ENCODE measurements at places on chromosomes 11 and 22.

DNA sequence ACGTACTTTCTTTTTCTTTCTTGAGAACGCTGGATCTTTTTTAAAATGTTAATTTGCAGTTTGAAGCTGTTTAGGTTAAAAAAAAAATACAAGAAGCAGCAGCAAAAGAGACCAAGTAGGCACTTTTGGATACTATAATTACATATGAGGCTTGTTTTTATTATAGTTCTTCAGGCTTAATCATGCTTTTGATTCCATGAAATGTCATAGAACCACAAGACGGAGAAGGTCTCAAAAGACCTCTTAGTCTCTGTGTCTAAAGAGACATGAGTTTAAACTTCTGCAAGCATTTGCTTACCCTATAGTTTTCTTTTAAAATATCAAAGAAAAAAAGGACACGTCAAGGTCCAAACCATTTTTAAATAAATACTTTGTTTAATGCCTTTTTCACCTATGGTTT is 18.8 kb upstream of the MMP20 start:
- no peak for DNase-seq

GRCh38 chr11:61830237-61831105 is 2.4 kb downstream of the FADS2 start:
- no peak for DNase-seq

- DNase-seq: no peak
These were observed 1.3 kb downstream of the FAR1 start for GRCh38 chr11:13669544-13670488.

DNA sequence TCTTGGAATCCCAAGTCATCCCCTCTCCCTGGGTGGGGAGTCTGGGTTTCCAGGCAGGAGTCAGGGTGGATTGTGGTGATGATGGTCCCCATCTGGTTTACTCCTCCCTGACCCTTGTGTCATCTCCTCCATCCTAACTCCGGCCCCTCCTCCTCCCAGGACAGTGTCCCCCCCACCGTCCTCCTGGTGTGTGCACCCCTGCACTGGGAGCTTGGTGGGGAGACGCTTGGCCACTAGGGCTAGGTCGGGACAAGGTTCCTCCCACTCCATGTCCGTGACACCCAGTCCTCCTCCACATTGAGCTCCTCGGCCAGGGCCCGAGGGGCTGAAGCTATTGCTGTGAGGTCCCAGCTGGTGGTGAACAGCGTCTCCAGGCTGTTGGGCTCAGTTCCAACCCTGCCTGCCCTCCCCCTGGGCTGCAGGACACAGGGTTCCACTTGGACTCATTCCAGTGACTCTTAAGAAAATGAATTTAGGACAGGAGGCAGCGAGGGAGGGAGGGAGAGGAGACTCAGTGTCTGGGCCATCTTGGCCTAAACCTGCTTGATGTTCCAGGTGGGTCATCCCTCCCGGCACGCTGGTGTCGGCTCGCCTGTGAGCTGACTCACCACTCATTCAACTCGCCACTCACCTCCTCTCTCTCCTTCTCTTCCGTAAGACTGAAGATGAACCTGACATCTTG is 433.2 kb downstream of the TBC1D22A start:
- no peak for DNase-seq

- no peak for DNase-seq
These were observed 7.9 kb downstream of the ACTN3 start for GRCh38 chr11:66554602-66555001.
